ENCODE measurements at places on chromosomes 12 and 14. TPM values are rescaled to one million over a fixed set of nuclear protein-coding genes. Genes with fewer than 3 reads are reported as not detected.

Gene CCDC196
- total RNA-seq = not detected

Gene SLC25A47
- total RNA-seq = not detected

Gene PLEKHD1
- total RNA-seq = 0.39 TPM

Gene ACOT4
- total RNA-seq = 3.9 TPM

Gene CCNT1
- total RNA-seq = 36.5 TPM

Gene ACIN1
- total RNA-seq = 77.8 TPM
